Mesenteric fat pad (tissue), 1 donor: ENCODE measurements at places on chromosomes 7 and 10. TPM values are rescaled to one million over a fixed set of nuclear protein-coding genes. Genes with fewer than 3 reads are reported as not detected.

DNA sequence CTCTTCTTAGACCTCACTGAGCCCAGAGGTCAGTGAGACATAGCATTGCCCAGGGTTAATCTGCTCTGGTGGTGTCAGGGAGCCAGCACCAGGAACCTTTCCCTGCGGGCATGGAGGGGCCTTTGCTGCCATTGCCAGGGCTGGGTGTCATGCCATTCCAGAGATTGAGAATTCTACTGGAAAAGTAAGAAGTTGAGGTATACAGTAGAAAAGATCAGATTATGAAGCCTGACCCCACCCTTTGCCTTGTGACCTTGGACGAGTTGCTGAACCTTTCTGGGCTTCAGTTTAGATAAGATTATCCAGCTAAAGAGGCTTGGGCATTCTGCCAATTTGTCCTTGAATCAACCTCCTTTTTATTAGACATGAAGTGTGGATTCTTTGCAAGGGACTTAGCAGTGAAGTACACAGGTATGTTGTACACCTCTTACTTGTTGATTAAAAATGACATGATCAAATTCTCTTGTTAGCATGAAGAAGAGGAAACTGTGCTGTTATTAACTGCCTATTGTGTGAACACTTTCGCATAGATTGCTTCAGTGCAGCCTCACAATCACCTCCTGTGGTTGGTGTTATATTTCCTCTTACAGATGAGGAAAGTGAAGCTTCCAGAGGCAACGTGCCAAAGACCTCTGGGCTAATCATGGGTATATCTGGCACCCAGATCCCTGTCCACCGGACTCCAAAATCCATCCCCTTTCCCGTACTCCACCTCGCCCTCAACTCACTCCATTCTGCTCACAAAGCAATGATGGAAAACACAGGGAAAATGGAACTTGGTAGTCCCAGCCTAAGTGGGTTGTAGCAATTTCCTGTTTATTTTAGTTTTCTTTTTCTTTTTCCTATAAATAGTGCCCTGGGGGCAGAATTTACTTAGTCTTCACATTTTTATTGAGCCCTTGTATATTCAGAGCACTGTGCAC is 151.3 kb downstream of the CAMK1D start:
- peak; percentile 62 for DNase-seq

DNA sequence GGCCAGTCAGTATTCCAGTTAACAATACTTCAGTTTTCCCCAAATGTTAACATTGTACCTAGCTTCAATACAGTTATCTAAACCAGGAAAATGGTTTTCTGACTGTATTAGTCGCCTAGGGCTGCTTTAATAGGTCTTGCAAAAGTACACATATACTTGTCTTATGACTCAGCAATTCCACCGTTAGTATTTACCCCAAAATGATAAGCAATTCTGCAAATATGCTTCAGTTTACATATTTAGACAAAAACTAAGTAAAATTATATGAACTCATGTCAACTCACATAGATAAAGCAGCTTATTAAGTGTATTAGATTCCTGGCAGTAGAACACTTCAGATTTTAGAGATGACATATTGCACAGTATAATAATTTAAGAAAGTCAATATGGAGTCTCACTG is 363.3 kb downstream of the ARL4A start:
- no peak for DNase-seq

SPDYE16 gene
- total RNA-seq = not detected

- DNase-seq = no peak
Measured at GRCh38 chr10:49817845-49818244, 55.7 kb upstream of the OGDHL start.

CALY gene
- not detected for total RNA-seq
